Dermis microvascular lymphatic vessel endothelial cell (primary cell): ENCODE measurements at places on chromosomes 2 and 18. TPM values are rescaled to one million over a fixed set of nuclear protein-coding genes. Genes with fewer than 3 reads are reported as not detected.

DES gene
- not detected in 2 replicates for total RNA-seq

DNA sequence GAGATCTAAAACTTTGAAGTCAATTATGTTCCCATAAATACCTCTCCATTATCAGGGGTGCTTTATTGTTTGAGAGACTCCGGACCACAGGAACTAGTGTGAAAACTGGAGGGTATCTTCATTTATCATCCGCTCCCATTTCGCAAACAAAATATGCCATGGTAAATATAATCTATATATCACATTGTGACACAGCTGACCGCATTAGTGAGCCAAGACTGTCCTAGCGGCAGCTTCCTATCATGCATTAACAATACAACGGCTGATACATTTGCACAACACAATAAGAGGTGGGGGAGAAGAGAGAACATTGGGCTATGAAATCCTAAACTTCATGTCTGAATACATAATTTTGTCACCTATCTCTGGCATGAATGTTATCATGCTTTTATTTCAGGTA, 29.5 kb downstream of the BCL11A start:
- no peak for DNase-seq

GRCh38 chr2:166341426-166341825, 34.3 kb downstream of the SCN9A start:
- no peak for DNase-seq

TDRD15 gene
- total RNA-seq = not detected in 2 replicates

NR4A2 gene
- total RNA-seq = 0.13 and 0.25 TPM in 2 replicates

DNA sequence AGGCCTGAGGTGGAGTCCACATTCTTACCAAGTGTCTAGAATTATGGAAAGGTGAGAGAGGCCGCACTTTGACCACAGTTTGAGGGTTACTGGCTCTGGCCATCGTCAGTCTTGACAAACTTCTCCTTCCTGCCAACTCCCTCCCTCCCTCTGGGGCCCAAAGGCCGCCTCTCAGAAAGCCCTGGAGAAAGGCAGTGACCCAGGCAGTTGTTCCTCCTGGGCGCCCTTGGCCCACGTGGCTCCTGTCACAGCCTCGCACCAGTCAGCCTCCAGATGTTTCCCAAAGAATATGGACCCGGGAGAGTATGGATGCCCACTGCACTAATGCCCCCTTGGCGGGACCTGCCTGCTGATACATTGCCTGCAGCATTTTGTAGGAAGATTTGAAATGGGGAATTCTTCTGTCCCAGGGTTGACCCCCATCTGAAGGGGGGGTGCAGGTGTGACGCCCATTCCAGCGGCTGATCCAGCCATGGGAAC, 61.7 kb downstream of the ASB1 start:
- DNase-seq = no peak

GRCh38 chr2:222862909-222863544, 2.2 kb downstream of the ACSL3 start:
- no peak for DNase-seq

AAK1 gene
- 16.6 and 20.7 TPM in 2 replicates for total RNA-seq

GRCh38 chr2:176334729-176335128, 65.5 kb downstream of the MTX2 start:
- no peak for DNase-seq

DNA sequence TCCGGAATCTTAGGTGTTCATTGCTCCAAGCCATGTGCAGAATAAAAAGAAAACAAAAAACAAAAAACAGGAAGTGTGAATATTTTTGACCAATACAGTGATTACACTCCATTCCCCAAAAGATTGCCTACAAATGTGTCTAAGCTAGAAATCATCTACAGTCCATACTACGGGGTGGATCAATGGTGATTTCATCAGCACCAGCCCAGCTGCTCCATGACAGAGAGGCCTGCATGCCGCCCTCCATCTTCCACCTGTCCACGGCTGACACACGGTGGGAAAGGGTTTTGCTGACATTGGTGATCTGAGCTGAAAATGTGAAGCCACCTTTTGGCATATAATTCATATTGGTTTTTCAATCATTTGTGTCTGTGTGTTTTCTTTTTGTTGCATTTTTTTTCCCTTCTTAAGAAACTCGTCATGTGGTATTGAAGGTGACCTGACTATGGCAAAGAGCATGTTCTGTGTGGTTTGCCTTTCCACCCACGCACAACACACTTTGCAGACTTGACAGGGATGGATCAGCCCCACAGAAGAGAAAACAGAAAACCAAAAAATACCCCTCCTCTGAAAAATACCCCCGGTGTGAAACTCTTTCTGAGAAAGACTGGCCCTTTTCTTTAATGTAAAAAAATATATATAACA, 533.1 kb downstream of the RNF144A start:
- DNase-seq = no peak

DNA sequence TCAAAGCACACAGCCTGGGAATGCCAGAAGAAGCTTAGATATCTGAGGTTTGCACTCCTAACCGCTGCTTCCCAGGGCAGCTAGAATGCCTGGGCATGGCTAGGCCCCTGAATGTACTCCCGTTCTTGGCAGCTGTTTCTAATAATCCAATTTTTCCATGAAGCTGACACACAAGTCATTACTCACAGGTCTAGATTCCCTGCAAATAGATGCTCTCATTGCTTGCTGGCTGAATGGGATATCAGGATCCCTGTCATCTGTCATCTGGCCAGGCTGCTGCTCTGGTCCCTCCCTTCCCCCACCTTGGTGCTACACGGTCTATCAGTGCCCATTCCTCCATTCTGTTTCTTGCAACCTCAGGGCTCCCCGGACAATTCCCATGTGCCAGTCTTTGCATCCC, 40.7 kb upstream of the TEX51 start:
- no peak for DNase-seq

GRCh38 chr18:39751161-39751560, 2185.6 kb upstream of the CELF4 start:
- no peak for DNase-seq

- no peak for DNase-seq
Observed at GRCh38 chr2:204966245-204966644, 421.0 kb downstream of the PARD3B start.

SLC19A3 gene
- under 0.01 and 0.13 TPM in 2 replicates for total RNA-seq

SLC16A14 gene
- total RNA-seq = under 0.01 and 0.25 TPM in 2 replicates

- no peak for DNase-seq
Observed at GRCh38 chr2:49342156-49342555, 187.8 kb upstream of the FSHR start.

E2F6 gene
- total RNA-seq = 8.9 and 12.0 TPM in 2 replicates

SCN7A gene
- not detected in 2 replicates for total RNA-seq

SLC35F5 gene
- 108 and 110 TPM in 2 replicates for total RNA-seq

FLACC1 gene
- total RNA-seq = 0.13 and 0.39 TPM in 2 replicates

- DNase-seq = no peak
Observed at GRCh38 chr18:37368110-37368954, 197.3 kb downstream of the CELF4 start.

RESP18 gene
- not detected in 2 replicates for total RNA-seq

DNA sequence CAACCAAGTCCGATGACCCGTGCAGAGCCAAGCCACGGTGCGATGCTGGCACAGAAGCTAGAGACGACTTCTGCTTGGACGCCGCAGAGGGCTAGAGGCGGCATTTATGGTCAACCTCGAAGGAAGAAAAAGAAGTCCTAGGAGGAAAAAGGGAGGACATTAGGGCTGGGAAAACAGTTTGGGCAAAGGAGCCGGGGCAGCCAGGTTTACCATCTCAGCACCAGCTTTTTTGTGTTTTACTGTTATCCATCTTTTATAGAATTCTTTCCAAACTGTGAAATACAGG, 643 bp upstream of the DTNB start:
- DNase-seq = no peak

ZSCAN30 gene
- 5.1 and 7.8 TPM in 2 replicates for total RNA-seq

TET3 gene
- total RNA-seq = 3.3 and 5.8 TPM in 2 replicates

- DNase-seq = no peak
Observed at GRCh38 chr2:105400138-105400540, 1.3 kb upstream of the FHL2 start.

- DNase-seq = no peak
Observed at GRCh38 chr2:160174322-160174721, 25.8 kb downstream of the ITGB6 start.

GRCh38 chr2:47907039-47907781, 912 bp upstream of the FBXO11 start:
- no peak for DNase-seq

IL18R1 gene
- total RNA-seq = 0.25 and 0.51 TPM in 2 replicates

DNA sequence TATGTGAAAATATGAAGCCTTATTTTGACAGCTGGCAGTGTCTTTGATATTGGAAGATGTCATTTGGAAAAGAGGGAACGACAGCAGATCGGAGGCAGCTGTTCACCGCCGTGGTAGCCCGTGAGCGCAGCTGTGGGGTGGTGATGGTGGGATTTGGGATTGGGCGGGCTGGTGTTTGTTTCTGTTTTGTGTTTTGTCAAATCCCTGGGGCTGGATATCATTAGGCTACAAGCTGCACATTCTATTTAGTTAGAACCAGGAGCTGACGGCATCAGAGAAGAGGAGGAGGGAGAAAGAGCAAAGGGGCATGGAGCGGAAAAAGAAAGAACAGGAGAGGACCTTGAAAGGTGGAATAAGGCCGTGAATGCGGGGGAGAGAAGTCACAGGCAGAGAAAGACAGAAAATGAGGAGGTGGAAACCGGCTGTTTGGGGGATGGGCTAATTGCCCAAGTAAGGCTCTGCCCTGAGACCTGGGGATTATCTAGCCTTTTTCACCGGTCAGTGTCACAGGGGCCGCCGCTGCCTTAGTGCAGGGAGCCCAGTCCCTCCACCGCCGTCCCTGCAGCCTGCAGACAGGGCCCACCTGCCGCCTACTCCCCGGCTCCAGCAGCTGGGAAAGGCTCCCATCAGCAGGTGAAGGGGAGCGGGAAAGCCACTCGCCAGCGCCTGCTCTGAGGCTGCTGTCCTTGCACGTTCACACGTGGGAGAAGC, 88.0 kb downstream of the ZCCHC2 start:
- DNase-seq = no peak

DNA sequence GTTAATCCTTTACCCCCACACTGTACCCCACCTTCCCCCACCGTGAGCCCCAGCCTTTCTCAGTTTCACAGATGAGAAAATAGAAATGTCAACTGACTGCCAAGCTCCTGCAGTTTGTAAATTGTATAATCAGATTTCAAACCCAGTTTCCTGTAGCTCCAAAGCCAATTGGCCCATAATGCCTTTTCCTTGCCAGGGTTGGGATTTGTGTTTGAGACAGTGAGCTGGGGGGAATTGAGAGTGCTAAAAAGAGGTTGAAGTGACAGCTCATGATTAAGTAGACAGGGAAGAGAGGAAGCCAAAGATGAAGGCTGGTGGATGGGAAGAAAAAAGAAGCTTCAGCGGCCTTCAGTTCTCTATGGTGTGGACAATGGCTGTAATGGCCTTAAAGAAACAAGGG, 10.7 kb downstream of the OSBPL6 start:
- no peak for DNase-seq

- no peak for DNase-seq
Observed at GRCh38 chr2:75655861-75656260, 9.3 kb downstream of the MRPL19 start.

UNC80 gene
- 0.38 and 0.39 TPM in 2 replicates for total RNA-seq

DNA sequence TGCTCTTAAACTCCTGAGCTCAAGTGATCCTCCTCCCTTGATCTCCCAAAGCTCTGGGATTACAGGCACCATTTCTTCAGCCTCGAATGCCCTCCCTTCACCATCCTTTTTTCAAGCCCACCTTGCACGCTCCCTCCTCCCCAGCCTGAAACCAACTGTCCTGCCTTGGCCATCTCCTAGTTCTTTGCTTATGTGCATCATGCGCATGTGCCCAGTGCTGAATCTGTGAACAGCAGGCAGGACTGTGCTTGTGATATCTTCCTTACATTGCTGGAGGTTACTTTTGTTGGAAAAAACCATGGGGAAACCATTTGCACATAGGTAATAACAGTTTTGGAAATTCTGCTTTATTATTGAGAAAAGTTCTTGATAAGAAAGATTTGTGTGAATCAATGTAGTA, 30.2 kb upstream of the CETN1 start:
- DNase-seq = no peak

RSAD2 gene
- total RNA-seq = 0.25 and 0.39 TPM in 2 replicates

GRCh38 chr2:127106457-127106990, 430 bp downstream of the BIN1 start:
- no peak for DNase-seq

PIEZO2 gene
- 212 and 343 TPM in 2 replicates for total RNA-seq

CNTNAP5 gene
- not detected in 2 replicates for total RNA-seq

CABYR gene
- 0.76 and 3.1 TPM in 2 replicates for total RNA-seq

DNA sequence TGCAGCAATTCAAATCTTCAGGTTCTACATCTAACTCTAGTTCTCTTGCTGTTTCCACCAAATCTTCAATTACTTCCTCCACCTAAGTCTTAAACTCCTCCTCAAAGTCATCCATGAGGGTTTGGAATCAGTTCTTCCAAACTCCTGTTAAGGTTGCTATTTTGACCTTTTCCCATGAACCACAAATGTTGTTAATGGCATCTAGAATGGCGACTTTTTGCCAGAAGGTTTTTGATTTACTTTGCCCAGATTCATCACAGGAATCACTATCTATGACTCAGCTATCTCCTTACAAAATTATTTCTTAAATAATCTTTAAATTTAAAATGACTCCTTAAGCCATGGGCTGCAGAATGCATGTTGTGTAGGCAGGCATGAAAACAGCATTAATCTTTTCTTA, 368.9 kb upstream of the TNP1 start:
- DNase-seq = no peak

GKN1 gene
- total RNA-seq = not detected in 2 replicates

DNA sequence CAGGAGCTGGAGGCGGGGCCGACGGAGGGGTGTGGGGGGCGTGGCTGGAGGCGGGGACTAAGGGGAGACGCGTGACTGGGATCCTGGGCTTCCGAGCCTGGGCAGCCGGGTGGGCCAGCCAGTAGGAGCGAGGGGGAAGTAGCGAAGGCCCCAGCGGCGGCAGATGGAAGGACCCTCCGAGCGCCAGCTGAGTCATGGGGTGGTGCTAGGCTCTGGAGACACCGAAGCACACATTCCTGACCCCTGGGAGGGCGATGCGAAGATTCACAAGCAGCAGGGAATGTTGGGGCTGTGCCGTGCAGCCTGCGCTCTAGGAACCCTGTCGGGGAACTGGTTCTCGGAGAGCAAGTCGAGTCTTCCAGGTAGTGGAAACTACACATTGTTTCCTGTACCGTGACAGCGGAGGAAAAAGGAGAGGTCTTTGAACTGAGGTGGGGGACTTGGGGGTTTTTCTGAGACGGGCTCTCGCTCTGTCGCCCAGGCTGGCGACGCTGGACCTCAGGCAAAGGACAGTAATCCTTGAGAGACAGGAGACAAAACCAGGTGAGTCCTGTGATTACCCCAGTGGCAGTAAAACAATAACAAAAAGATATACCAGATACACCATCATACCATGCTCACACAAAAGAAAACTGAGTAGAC, 650 bp upstream of the AFG3L2 start:
- no peak for DNase-seq
